Cortex of kidney (tissue), 1 donor: ENCODE measurements at places on chromosomes 3 and 15.

- no peak for DNase-seq
Measured at GRCh38 chr3:26715431-26715830, 92.9 kb downstream of the LRRC3B start.

DNA sequence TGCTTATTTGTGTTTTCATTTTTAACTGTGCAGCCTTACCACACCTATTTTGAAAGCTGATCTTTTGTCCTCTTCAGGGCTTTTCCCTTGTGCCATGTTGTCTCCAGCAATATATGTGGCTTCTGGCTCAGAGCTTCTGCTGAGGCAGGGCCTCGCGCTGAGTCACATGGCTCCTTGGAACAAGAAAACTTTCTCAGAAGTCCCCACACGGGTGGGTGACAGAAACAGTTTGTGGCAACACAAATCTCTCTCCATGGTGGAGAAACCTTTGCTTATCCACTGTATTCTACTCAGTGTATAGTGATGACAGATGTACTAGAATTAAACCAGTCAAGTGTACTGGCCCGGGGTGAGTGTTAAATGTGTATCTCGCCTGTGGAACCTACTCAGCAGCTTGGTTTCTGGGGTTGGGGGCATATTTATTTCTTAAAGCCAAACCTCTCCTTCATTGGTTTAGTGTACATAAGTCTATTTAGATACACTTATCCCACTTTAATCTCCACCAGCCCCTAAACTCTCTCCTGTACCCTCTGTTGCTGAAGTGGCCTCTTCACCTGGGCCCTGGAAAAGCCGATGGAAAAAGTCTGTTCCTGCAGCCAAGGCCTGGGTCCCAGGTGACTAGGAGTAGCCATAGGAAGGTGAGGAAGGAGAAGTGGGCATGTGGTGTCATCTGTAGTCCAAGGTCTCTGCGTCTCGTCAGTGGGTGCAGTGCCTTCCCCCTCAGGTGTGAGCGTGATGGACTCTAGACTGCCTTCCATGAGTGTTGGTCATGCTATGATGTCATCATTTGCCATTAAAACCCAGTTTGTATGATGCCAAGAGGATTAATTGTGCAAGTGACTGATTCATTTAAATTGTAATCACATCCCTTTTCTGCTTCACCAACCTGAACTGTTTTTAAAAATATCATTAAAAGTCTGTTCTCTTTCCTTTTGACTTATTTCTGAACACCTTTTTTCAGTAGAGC lies 3.2 kb upstream of the FBXL22 start:
- no peak for DNase-seq

DNA sequence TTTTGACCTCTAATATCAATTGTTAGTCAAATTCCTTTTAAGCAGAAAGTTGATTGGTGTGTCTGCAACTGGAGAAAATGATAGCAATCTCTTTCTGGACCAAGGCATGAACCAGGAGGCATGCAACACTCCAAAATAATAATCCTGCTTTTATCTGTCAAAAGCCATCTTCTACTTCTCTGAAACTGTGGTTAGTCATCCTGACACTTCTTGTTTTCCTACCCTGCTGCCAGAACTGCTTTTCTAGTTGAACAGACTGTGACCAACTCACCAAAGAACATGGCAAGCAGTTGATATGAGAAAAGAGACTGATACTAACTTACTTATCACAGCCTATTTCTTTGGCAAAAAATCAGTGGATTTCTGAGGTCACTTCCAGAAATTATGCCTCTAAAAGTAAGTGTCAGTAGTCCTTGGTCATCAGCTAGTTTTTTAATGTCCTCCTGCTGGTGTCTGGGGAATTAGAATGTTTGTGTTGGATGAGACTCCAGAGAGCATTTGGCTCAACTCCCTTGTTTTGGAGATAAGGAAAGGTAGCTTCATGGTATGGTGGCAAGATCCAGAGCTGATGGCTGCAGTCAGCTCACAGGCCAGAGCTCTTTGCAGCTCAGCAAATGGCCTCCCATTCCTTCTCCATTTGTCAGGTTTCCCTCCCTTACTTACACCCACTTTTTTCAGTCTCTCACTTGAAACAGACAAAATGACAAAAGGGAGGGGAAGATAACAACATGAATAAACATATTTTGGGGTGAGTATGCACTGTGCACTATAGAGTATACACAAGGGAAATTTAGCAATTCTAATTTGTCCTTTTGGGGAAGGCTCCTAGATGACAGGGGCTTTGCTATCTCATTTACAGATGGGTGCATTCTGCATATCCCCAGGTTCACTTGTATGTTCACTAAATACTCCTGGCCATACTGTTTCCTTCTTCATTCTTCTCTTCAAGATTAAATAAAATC lies 7.0 kb downstream of the CRYGS start:
- DNase-seq, result no peak

DNA sequence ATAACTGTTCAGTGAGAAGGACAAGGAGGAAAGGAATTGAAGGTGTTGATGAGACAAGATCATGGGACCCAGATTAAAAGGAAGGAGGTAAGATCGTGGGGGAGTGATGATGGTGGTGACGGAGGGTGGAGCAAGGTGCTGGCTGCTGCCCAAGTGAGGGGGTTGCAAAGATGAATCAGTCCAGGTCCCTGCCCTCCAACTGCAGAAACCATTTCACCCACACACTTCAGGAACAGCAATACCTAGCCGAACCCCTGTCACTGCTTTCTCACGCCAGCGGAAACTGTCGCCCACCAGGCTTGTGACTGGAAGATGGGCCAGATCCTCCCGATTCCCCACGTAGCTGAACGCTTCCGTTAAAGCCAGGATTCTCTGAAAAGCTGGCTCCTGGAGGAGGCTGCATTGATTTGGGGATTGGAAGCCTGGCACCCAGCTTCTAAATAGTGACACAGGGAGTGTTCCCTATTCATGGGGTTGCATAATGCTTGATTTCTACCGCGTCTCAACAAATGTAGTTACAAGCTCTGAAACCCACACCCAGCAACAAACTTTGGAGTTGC lies 3.2 kb upstream of the LSG1 start:
- DNase-seq, result no peak

- DNase-seq, result no peak
Measured at GRCh38 chr15:75198560-75199356, 2.9 kb upstream of the C15orf39 start.

GRCh38 chr3:15294929-15295328 lies 37.5 kb downstream of the SH3BP5 start:
- DNase-seq, result no peak

GRCh38 chr3:107220538-107220937 lies 156.7 kb upstream of the CCDC54 start:
- DNase-seq, result no peak
